ENCODE measurements at places on chromosomes 5 and 9. TPM values are rescaled to one million over a fixed set of nuclear protein-coding genes. Genes with fewer than 3 reads are reported as not detected.

Gene OSMR
- 23.1 TPM for total RNA-seq

Gene SH3GL2
- not detected for total RNA-seq

Gene CEL
- total RNA-seq: 2.4 TPM

Gene KLHL3
- 4.4 TPM for total RNA-seq

Gene GDA
- total RNA-seq: 0.52 TPM

Gene CDKN2B
- total RNA-seq: 75.6 TPM

Gene ERCC6L2
- total RNA-seq: 18.2 TPM

Gene ANGPTL2
- 2.1 TPM for total RNA-seq

Gene GLRA1
- not detected for total RNA-seq

Gene UGT3A2
- not detected for total RNA-seq

Gene BHMT2
- total RNA-seq: 0.72 TPM

Gene IL33
- 30.9 TPM for total RNA-seq

Gene RASGEF1C
- total RNA-seq: not detected

Gene MEGF9
- total RNA-seq: 9.8 TPM

Gene TEX48
- not detected for total RNA-seq

Gene CDK9
- 38.3 TPM for total RNA-seq

Gene LRRC19
- 0.08 TPM for total RNA-seq

Gene TAF11L7
- total RNA-seq: not detected

Gene EPB41L4B
- 1.1 TPM for total RNA-seq

Gene ANKRD20A1
- total RNA-seq: 5.9 TPM

Gene NUTM2G
- total RNA-seq: not detected

Gene DUSP1
- 101 TPM for total RNA-seq

Gene FAT2
- 82.5 TPM for total RNA-seq

Gene GPRIN1
- total RNA-seq: 1.9 TPM

Gene IL5
- not detected for total RNA-seq

Gene MBLAC2
- total RNA-seq: 4.0 TPM

Gene P4HA2
- total RNA-seq: 19.0 TPM

Gene C1QTNF2
- 0.20 TPM for total RNA-seq

Gene C9
- total RNA-seq: not detected

Gene CD72
- 0.52 TPM for total RNA-seq

Gene SPAG8
- 0.20 TPM for total RNA-seq

Gene NSG2
- not detected for total RNA-seq

Gene HMGCS1
- total RNA-seq: 307 TPM

Gene RNF14
- 30.3 TPM for total RNA-seq

Gene PCDHA9
- total RNA-seq: 0.04 TPM

Gene ROPN1L
- not detected for total RNA-seq

Gene ZNF454
- total RNA-seq: 0.52 TPM

Gene CARD6
- 15.9 TPM for total RNA-seq

Gene CENPK
- 9.3 TPM for total RNA-seq

Gene C1QTNF3
- 1.2 TPM for total RNA-seq

Gene WDR36
- total RNA-seq: 23.1 TPM

Gene IFNA2
- not detected for total RNA-seq

Gene PPIC
- 44.7 TPM for total RNA-seq

Gene ZSWIM6
- total RNA-seq: 6.3 TPM

Gene SLC6A3
- 0.16 TPM for total RNA-seq

Gene IFNK
- total RNA-seq: not detected

Gene ANKRD33B
- total RNA-seq: 0.68 TPM

Gene IGIP
- 2.6 TPM for total RNA-seq

Gene PLAA
- 21.6 TPM for total RNA-seq

Gene LHX3
- total RNA-seq: 0.08 TPM

Gene ZNF608
- total RNA-seq: 6.7 TPM

Gene PDGFRB
- 11.5 TPM for total RNA-seq

Gene MRPS30
- 32.0 TPM for total RNA-seq

Gene AGXT2
- not detected for total RNA-seq

Gene ORM1
- total RNA-seq: 1.6 TPM

Gene SPATA31A7
- not detected for total RNA-seq

Gene BAG1
- 95.3 TPM for total RNA-seq

Data from esophagus mucosa (tissue), 1 donor.